ENCODE measurements at places on chromosomes 3 and 15.

DNA sequence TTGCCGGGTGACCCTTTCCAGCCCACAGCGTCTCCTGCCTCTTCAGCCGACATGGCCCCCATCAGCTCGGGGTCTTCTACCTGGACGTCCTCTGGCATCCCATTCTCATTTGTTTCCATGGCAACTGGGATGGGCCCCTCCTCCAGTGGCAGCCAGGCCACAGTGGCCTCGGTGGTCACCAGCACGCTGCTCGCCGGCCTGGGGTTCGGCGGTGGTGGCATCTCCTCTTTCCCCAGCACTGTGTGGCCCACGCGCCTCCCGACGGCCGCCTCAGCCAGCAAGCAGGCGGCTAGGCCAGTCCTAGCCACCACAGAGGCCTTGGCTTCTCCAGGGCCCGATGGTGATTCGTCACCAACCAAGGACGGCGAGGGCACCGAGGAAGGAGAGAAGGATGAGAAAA, 170.2 kb downstream of the FEZF2 start:
- DNase-seq: no peak

GRCh38 chr3:180402471-180403073, 199.4 kb upstream of the TTC14 start:
- DNase-seq: no peak

DNA sequence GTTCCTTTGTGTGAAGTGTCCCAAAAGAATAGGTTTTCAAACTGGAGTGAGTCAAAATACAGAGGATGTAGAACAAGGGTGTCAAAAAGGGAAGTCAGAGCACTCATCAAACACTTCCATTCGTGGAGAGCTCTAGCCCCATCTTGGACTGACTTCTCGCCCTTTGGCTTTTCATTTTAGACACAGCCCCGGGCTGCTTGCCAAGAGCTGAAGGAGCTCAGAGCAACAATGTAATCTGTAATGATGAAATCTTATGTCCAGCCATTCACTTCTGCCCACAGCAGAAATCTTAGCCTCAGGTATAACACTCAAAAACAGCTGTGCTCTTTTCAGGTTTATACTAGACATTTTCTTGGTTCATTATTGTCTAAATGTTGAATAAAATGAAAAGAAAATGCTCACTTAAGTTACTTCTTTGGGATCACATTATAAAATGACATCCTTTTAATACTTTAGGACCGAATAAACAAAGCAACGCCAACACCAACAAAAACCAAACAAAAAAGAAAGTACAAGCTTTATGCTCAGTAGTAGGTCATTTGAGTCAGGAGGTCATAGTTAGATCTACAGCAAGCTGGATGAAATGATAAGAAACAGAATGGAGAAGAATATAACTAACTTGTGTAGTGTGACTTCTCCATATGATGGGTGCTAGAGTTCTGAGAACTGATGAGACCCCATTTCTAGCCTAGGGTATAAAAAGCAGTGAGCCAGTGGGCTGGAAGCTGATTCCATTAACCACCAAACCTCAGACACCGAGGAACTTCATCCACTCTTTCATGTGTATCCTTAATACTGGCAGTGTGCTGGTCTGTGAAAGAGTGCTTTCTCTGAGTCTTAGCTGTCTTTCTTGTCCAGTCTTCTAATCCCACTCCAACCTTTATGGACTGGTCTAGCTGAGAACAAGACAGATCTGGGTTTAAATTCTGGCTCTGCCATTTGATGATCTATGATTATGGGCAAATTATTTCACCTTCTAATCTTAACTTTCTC, 131.8 kb upstream of the SLC7A14 start:
- no peak for DNase-seq

- no peak for DNase-seq
These were observed 118.1 kb downstream of the AKAP13 start for GRCh38 chr15:85498471-85498870.

DNA sequence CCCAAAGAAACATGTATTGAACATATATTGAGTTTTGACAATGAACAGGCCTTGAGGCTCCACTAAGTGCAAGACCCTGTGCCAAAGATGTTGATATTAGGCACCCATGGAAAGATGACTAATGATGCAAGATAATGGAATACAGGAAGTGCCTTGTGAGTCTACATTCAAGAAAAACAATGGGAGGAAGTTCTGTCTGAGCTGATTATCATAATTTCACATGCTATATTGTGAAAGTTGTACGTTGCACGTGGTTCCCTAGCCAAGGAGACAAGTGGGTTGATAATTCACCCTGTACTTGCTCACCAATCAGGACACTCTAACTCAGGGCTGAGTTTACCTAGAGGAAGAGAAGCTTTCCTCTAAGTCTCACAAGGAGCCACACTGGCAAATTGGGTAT, 186.9 kb upstream of the STAC start:
- DNase-seq: no peak

DNA sequence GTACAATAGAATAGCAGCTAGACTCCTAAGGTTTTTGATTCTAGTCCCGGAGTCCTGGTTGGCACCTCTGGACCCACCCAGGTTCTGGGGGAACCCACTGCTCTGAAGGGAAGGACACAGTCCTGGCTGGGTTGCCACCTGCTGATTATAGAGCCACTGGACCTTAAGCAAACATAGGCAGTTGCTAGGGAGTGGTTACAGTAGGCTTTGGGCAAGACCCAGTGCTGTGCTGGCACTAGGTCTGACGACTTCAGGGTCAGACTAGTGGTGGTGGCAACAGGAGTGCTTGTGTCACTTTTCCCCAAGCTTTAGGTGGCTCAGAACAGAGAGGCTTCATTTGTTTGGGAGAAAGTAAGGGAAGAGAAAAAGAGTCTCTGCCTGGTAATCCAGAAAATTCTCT, 109.8 kb upstream of the C3orf80 start:
- no peak for DNase-seq

Measured in stimulated activated CD4-positive, alpha-beta T cell treated with anti-CD3 and anti-CD28 coated beads, Interleukin-1b, Interleukin-23, amount 100 ng/mL, for 1 hour (primary cell).